ENCODE measurements at places on chromosomes 12 and 14.

GRCh38 chr12:127143020-127143419 is 1124.0 kb upstream of the TMEM132C start:
- DNase-seq = no peak

GRCh38 chr14:79967453-79967852 is 243.9 kb downstream of the DIO2 start:
- no peak for DNase-seq

GRCh38 chr14:87153391-87153790 is 839.6 kb downstream of the GALC start:
- DNase-seq = no peak

GRCh38 chr12:117105902-117106301 is 6.7 kb upstream of the TESC start:
- DNase-seq = no peak

DNA sequence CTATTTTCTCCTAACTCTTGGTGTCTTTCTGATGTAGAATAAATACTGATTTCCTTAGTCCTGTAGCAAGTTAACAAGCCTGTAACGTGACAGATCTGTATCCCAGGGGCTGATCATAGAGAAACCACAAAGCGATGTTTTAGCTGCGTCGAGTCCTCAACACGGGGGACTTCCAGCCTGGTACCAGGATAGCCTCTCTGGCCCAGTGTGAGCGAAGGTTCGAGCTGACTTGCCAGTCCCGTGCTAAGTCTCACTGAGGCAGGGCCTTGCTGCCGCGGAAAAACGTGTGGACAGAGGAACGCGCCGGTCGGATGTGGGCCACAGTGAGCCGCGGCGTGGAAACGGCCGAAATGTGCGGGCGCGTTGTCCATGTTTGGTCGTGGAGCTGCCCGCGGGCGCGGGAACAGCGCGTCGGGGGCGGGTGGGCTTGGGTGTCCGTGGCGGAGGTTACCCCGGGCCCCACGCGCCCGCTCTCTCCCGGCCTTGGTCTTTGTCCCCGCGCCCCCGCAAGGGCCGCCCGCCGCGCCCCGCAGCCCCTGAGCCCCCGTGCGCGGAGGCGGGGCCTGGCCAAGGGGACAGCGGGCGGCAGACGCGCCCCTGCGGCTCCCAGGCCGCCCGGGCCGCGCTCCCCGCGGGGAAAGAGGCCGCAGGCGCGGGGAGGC is 531 bp upstream of the EML1 start:
- peak; percentile 3 for DNase-seq

GRCh38 chr14:70884595-70885342 is 22.5 kb upstream of the PCNX1 start:
- no peak for DNase-seq

DNA sequence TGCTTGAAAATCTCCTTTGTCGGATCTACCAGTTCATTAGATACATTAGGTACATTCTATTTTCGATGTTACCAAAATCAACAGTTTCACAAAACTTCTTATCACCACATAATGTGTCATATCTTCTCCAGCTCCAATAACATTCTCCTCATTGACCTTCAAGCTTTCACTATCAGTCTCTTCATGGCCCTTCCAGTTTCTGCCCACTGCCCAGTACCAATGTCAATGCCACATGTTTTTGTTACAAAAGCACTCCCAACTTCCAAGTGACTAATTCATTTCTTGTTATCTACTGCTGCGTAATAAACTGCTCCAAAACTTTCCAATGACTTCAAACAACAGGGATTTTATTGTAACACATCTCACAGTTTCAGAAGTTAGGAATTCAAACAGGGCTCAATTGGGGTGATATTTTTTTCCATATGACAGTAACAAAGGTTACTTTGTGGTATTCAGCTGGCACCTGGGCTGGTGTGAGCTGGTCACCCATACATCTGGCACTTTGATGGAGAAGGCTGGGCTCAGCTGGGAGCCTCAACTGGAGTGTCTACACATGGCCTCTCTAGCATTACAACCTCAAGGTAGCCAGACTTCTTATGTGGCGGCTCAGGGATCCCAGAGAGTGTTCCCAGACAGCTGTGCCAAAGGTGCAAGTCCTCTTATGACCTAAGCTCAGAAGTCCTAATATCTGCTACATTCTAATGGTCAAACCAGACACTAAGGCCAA is 6.1 kb downstream of the OR5AU1 start:
- DNase-seq = no peak

DNA sequence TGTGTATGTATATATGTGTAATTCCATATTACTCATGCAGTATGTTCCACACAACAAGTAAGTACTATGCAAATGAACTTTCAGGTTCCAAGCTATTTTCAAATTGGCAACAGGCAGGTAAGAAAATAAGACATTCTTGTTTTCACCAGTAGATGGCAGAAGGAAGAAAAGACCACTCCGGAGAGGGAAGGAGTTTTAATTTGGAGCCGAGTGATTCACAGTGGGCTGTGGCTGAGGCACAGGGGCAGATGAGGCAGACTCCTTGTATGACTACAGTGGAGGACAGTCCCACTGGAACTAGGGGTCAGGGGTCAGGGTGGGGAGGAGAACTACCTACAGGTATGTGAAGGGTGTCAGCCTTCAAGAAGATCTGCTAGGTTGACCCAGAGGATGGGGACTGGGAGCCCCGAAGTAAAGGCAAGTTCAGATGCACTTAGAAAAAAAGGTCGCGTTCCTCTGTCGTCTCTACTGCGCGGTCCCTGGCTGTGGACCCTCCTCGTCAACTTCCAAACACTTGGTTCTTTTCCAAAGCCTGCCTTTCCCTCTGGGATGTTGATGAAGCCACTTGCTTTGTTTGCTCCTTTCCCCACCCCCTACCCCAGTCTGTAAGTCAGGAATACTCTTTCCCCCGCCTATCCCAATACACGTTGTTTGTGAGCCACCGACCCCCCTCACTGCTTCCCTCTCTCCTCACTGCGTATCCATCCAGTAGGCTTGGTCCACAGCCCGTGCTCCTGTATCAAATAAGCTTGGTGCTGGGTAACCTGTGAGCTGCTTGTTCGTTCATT is 24.1 kb downstream of the DDX47 start:
- DNase-seq = peak; percentile 26

DNA sequence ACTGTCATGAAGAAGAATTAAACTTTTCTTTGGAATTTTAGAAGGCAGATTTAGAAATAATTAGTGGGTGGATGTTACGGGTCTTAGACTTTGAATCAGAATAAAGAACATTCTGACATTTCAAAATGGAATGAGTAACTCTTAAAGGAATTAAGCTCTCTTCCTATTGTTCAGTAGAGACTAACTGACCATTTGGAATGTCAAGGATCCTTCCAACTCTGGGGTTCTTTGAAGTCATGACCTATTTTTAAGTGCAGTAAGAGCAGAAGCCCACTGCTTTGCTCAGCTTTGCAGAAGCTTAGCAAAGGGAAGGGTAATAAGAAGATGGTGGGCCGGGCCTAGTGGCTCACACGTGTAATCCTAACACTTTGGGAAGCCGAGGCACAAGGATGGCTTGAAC is 4.0 kb downstream of the CHURC1 start:
- DNase-seq = no peak

DNA sequence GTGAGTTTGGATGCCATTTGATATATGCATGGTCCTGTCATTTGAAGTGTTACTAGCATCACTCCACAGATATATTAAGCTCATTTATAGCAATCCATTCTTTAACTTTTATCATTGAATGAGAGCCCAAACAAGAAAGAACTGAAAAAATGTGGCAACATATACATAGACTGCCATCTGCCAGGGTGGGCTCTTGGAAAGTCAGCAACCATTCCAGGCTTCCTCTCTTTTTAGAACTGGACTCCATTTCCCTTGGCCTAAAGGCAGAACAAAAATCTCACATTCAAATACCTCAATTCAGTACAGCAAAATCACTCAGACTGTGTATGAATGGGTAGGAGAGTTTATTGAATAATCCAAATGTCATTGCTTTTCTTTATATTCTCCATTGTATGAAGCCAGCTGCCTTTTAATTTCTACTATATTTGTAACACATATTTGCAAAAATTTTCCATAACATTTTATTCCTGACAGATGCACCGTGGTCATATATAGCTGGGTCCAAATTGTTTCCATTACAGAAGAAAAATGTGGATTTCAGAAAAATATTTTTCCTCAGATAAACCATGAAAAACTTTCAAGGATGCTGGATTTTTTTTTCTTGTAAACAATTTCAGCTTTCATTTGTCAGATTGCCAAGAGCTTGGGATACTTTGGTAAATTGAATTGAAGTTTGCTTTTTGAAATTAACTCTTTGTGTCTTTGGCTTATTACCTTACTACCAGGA is 1252.3 kb upstream of the SEL1L start:
- DNase-seq = no peak

GRCh38 chr14:70816525-70816924 is 7.2 kb upstream of the MAP3K9 start:
- no peak for DNase-seq

GRCh38 chr12:3142386-3142785 is 65.2 kb downstream of the TSPAN9 start:
- DNase-seq = no peak

- DNase-seq = no peak
These were observed 37.7 kb upstream of the FOXJ2 start for GRCh38 chr12:7994731-7995205.

DNA sequence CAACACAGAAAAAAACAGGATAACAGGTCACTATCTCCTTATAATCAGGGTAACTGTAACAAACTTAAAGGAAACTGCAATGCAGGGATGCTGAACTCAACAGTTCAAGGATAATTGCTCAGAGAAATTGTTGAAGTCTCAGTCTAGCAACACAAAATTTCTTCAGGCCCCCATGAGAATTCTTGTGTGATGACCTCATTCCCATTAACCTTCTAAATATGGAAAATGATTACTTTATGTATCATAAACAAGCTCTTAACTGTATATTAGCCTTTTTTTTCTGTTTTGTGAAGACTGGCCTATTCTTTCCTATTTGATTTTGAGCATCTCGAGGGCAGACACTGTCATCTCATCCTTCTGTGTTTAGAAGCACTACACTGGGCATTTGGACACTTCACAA is 47.1 kb downstream of the IGF1 start:
- DNase-seq = no peak

- no peak for DNase-seq
These were observed 255.0 kb downstream of the PAX9 start for GRCh38 chr14:36916668-36917067.

- DNase-seq = no peak
These were observed 20.3 kb downstream of the BCL11B start for GRCh38 chr14:99251721-99252120.

GRCh38 chr12:111359231-111359913 is 9.5 kb downstream of the PHETA1 start:
- DNase-seq = peak; percentile 5

- DNase-seq = no peak
These were observed 17.9 kb upstream of the SH2B3 start for GRCh38 chr12:111387747-111388323.

DNA sequence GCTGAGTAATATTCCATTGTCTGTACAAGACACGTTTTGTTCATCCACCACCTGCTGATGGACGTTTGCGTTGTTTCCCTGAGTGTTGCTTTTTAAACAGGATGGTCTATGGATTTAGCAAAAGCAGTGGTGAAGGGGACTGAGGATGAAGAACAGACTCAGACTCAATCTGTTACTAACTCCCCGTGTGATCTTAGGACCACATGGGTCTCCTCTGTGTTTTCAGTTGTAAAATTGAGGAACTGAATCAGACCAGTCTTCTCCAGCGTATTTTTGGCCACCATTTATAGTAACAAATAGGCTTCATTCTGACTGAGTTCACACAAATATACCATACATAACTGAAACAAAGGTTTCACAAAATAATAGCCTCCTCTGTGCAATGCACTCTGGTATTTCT is 85.6 kb downstream of the FOXN3 start:
- no peak for DNase-seq

GRCh38 chr14:73220061-73220460 is 17.2 kb upstream of the PAPLN start:
- no peak for DNase-seq

DNA sequence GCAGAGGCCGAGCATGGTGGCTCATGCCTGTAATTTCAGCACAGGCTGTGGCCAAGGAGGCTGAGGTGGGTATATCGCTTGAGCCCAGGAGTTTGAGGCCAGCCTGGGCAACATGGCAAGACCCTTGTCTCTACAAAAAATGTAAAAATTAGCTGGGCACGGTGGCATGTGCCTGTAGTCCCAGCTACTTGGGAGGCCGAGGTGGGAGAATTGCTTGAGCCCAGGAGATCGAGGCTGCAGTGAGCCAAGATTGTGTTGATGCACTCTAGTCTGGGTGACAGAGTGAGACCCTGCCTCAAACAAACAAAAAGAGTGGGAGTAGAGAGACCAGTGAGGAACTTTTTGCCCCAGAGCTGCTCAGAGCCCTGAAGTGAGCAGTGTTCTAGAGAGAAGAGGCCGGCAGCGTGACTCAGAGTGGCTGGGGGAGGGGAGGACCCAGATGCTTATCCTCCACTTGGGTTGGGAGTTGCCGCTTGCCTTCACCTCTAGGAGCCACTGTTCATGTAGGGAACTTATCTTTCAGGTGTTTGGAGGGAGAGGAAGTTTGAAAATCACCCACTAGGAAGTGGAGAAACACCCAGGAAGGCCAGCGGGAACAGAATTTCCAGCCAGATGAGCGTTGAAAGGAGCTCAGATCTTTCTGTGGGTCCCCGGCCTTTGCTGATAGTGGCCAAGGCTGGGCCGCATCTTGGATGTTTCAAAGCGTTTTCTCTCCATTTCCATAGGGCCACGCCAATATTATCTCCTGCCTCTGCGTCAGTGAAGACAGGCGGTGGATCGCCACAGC is 15.3 kb downstream of the CFAP251 start:
- no peak for DNase-seq

- DNase-seq = peak; percentile 38
These were observed 62.9 kb downstream of the CCDC91 start for GRCh38 chr12:28253161-28253641.

GRCh38 chr14:30993071-30993470 is 32.4 kb upstream of the AP4S1 start:
- no peak for DNase-seq

DNA sequence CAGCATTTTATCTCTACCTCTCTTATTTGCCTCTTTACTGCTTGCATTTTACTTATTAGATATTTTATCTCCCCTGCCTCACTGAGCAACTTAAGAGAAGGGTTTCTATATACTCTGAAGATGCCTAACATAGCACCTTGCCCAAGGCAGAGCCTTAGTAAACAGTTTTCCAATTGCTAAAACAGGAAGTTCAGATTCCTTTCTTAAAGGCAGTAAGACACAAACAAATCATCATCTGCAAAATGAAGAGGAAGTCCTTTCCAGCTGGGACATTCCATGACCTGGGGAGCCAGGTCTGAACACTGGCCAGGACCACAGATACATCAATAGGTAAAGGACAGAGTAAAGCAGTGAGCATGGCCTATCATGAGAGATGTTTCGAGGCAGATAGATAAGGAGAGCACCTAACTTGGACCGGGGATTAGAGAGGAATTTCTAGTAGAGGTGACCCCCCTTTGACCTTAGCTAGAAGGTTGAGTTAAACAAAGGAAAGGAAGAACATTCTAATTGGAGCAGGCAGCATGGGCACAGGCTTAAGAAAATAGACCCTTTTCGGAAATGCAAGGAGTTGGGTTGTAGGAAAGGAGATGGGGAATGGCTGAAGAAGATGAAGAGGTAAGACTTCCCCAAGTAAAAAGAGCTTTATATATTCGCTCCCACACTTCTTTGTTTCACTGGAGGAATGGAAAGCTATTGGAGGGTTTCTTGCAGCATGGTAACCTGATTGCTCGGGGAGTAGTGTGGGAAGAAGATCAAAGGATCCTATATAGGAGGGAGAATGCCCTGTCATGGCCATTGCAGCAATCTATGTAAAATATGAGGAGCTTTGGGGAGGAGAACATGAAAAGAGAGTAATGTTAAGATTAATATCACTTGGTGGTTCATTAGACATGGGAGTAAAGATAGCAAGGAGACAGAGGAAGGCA is 94.8 kb downstream of the PHLDA1 start:
- DNase-seq = no peak
